ENCODE measurements at places on chromosomes 12 and 14. TPM values are rescaled to one million over a fixed set of nuclear protein-coding genes. Genes with fewer than 3 reads are reported as not detected.

DNA sequence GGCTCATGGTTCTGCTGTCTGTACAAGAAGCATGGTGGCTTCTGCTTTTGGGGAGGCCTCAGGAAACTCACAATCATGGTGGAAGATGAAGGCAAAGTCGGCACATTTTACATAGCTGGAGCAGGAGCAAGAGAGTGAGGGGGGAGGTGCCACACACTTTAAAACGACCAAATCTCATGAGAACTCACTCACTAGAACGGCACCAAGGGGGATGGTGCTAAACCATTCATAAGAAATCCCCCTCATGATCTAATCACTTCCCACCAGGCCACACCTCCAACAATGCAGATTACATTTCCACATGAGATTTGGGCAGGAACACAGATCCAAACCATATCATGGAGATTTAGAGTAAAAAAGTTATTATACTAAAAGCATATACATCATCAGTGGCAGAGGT, 13.6 kb upstream of the LEMD3 start:
- peaks cover 15% of the 10 kb centered on the region for H3K27me3 ChIP-seq
- no peak overlapping the region for H3K27ac ChIP-seq
- peaks cover 4% of the 10 kb centered on the region for H3K4me1 ChIP-seq
- H3K36me3 ChIP-seq = no peaks in the 10 kb centered on the region
- DNase-seq = no peak

- H3K4me3 ChIP-seq = no peak overlapping the region
- H3K4me1 ChIP-seq = peaks cover 9% of the 10 kb centered on the region
- H3K27me3 ChIP-seq = peaks cover 13% of the 10 kb centered on the region
- no peak for DNase-seq
Observed at GRCh38 chr12:109680264-109681005, 33.2 kb upstream of the FAM222A start.

DNA sequence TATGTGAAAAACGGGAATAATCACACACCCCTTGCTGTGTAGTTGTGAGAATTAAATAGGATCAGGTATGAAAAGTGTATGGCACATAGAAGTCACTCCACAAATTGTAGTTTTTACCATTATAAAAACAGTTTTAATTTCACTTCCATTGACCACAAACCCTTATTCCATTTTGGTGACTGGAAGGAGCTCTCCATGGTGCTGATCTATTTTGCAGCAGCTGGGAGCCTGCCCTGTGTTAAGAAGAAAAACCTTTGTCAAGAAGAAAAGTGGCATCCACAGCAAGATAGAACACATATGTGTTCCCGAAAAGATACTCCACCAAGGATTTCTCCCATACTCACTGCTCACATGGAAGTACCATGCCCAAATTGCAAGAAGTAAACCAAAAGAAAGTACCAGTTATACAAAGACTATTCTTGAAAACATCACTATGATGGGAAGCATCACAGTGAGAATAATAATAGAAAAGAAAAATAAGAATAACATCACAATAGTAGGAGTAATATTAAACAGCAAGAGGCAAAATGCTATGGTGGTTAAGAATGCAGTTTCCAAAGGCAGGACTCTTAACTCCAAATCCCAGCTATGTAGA, 58.7 kb downstream of the TUNAR start:
- no peak overlapping the region for H3K27ac ChIP-seq
- H3K27me3 ChIP-seq = peaks cover 10% of the 10 kb centered on the region
- no peaks in the 10 kb centered on the region for H3K36me3 ChIP-seq
- DNase-seq = peak; percentile 61
- no peaks in the 10 kb centered on the region for H3K4me1 ChIP-seq

GRCh38 chr12:1127021-1127420, 136.0 kb downstream of the ERC1 start:
- peaks cover 3% of the 10 kb centered on the region for H3K36me3 ChIP-seq
- H3K27me3 ChIP-seq = no peaks in the 10 kb centered on the region
- no peak for DNase-seq

- H3K27me3 ChIP-seq = peaks cover 38% of the 10 kb centered on the region
- peak overlapping the region; percentile 79 for H3K4me3 ChIP-seq
- H3K4me1 ChIP-seq = peaks cover 29% of the 10 kb centered on the region
- peaks cover 7% of the 10 kb centered on the region for H3K36me3 ChIP-seq
Observed at GRCh38 chr14:104827177-104828055, 26.5 kb downstream of the ZBTB42 start.

DNA sequence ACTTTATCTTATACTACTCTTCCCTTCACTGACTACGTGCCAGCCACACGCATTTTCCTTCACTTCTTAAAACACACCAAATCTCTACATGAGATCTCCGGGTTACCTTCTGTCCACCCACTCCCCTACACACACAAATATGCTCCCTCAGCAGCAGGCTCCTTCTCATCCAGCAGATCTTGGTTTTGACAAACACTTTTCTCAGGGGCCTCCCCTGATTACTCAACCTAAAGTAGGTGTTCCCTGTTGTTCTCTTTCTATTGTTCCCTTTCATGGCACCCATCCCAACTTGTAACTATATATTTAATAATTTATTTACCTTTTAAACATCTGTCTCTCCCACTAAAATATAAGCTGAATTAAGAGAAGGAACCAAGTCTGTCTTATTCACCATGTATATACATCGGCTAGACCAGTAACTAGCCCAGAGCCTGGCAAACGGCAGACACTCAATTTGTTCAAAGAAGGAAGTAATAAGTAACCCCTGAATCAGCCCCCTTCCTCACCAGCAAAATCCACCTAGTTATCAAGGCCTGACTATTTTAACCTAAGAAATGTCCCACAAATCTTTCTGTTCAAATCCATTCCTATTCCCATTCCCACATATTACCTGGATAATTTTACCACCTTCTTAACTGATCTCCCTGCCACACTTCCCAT, 2.7 kb downstream of the C2CD5 start:
- no peak for DNase-seq
- peaks cover 50% of the 10 kb centered on the region for H3K4me1 ChIP-seq
- no peaks in the 10 kb centered on the region for H3K27me3 ChIP-seq
- H3K27ac ChIP-seq = no peak overlapping the region

DNA sequence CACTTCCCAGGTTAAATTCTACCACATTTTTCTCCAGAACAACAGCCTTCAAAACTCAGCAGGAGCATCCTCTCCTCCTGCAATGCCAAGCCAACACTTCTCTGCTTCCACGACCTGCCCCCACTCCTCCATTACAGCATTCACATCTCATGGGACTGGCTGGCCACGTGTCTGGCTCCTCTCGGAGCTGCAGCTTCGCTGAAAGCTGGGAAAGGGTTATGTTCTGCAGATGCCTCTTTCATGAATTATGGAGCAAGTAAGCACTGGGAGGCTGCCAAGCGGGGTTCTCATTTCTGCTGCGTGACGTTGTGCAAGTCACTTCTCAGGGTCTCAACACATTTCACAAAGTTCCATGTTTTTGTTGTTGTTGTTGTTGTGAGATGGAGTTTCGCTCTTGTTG, 142.2 kb upstream of the RFLNA start:
- DNase-seq = no peak
- H3K27ac ChIP-seq = peak overlapping the region; percentile 68
- peaks cover 5% of the 10 kb centered on the region for H3K36me3 ChIP-seq

DNA sequence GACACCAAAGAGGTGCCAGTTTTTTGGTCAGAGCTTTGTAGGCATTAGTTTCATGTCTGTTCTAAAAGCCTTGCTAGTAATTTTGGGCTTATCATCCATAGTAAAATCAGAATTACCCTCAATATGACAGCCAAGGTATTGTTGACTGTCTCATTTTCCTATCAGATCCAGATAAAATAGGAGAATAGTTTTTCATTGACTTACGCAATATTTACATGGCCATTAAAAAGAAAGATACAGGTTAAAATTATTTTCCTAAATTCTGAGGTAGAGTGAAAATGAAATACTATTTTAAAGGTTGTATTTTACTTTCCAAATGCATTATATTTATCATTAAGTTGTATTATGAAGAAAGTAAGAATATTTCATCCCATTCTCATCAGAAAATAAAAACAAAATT, 203.7 kb downstream of the LRFN5 start:
- no peaks in the 10 kb centered on the region for H3K36me3 ChIP-seq
- H3K27me3 ChIP-seq = no peaks in the 10 kb centered on the region
- DNase-seq = no peak
- H3K4me1 ChIP-seq = no peaks in the 10 kb centered on the region
- no peak overlapping the region for H3K4me3 ChIP-seq
- no peak overlapping the region for H3K27ac ChIP-seq

The NEUROD4 gene
- 7.3 TPM for total RNA-seq

The AQP5 gene
- total RNA-seq = 2.4 TPM

The KRT6C gene
- not detected for total RNA-seq

The SLC38A2 gene
- total RNA-seq = 199 TPM

The LMNTD1 gene
- not detected for total RNA-seq

All from neural crest cell (in vitro differentiated cells).